ENCODE measurements at places on chromosomes 4 and X. TPM values are rescaled to one million over a fixed set of nuclear protein-coding genes. Genes with fewer than 3 reads are reported as not detected.

Gene FUNDC2
- polyA plus RNA-seq = 135 TPM

GRCh38 chr4:140163029-140163810, 9.2 kb upstream of the MAML3 start:
- DNase-seq = no peak

- DNase-seq = no peak
These were observed 49.1 kb downstream of the PRKG2 start for GRCh38 chr4:81165861-81166430.

- no peak for DNase-seq
These were observed 168.6 kb downstream of the PPP3CA start for GRCh38 chr4:101178731-101179130.

DNA sequence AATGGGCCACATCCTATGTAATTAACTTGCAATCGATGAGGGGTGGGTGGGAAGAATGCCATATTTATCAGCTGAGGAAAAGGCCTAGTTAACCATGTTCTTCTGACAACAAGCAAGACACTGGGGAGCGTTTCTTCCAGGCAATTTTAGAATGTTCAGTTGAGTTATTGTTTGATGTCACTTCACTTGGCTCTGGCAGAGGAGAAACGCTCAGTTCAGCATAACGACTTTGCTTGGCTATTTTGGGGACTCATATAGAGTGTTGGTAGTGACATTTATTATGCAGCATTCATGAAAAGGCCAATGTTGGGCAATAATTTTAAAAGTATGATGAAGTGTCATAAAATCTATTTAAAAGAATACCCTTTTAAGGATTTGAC, 648 bp downstream of the SYNPO2 start:
- DNase-seq = no peak

GRCh38 chr4:95158626-95159025, 390.1 kb downstream of the UNC5C start:
- DNase-seq = no peak

Gene POLN
- 5.2 TPM for polyA plus RNA-seq

GRCh38 chrX:15911734-15912550, 57.3 kb upstream of the AP1S2 start:
- no peak for DNase-seq

Measured in left renal cortex interstitium (tissue), 4 donors.